ENCODE measurements at places on chromosomes 16 and 17.

DNA sequence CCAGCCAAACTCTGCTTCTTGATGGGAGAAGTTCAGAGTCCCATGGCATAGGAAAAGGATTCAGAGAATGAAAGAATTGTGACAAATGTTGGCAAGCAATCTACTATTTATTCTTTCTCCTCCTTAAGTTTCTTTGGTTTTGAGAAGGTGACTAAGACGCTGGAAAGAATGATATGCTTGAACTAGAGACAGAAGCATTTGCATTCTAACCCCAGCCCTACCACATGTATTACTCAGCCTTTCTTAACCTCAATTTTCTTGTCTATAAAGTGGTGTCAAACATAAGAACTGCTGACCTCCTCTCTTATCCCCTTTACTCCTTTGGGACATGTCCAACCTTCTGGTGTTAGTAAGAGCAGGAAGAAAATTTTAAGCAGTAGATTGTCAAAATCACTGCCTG is 124.7 kb downstream of the HS3ST2 start:
- DNase-seq: no peak

DNA sequence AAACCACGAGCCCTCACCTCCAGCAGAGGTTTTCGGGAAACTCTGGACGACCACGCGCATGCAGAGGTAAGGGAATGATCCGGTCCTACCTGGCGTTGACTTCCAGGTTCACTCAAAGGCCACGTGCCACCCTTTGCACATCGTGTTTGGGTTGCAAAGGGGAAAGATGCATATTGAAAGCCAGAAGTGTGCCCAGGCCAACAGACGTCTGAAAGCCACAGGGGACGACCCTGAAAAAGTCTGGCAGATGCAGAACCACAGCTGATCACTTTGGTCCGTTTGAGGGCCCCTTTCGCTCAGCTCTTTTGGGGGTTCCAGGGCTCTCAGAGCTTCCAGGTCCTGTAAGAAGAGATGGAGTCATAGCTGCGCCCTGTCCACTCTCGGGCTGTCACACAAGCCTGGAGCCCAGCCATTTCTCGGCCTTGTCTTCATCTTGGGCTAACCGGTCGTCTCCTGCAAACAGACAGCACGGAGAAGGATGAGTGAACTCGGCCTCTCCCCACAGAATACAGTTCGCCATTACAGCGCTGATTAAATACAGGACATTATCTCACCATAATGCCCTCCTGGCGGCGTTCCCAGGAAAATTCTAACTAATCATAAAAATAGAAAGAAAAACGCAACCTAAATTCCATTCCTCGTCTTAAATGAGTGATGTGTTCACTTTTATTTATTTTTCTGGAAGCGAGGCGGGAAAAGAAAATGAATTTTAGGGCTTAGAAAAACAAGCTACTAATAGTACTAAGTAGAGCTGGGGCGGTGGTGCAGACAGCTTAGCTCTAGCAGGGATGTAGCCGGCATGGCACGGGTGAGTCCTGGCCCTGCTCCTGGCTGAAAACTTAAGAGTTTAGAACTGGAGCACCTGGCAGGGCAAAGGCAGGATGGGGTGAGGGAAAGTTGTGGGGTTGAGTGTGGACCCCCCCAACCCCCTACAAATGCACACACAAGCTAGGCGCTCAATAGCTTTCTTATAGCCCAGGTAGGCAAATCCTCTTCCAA is 45.5 kb upstream of the ZFHX3 start:
- DNase-seq: no peak

DNA sequence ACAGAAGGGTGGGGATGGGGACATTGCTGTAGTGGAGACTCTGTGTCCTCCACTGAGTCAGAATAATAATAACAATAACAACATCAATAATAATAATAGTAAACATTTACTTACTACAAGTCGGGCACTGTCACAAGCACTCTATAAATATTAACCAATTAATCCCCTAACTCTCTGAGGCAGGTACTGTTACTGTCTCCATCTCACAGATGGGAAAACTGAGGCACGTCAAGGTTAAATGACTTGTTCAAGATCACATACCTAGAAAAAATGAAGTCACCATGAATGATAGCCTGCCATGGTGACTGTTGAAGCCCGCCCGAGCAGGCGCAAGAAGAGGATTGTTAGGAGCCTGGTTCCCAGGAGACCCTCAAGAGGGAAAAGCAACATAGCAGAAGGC is 10.2 kb downstream of the PRR29 start:
- no peak for DNase-seq

GRCh38 chr17:42358434-42358833 is 29.8 kb downstream of the STAT3 start:
- DNase-seq: no peak

GRCh38 chr17:45954914-45955313 is 44.1 kb upstream of the STH start:
- no peak for DNase-seq

GRCh38 chr17:78602246-78602645 is 25.1 kb upstream of the DNAH17 start:
- DNase-seq: no peak

DNA sequence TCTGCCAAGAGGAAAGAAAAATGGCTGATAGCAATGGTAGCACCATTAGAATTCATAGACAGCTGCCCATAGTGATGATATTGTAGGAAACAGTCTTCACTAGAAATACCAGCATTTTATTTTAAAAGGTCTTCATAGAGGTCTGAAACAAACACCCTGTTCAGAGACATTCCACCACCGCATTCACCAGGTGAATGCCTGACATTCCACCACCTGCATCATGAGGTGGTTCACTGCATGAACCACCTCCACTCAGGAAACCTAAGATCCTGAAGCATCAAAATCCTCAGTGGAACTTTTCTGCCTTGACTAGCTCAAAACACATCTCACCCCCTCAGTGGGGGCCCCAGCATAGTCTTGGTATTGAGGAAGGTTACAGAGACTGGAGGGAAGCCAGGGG is 91.5 kb upstream of the COX10 start:
- no peak for DNase-seq

GRCh38 chr17:7293159-7293558 is 1.3 kb downstream of the YBX2 start:
- DNase-seq: no peak

Measured in hematopoietic multipotent progenitor cell treated with erythropoietin and hydrocortisone succinate and interleukin-3 and kit ligand, for 8 days (in vitro differentiated cells).